Thoracic aorta (tissue), 2 donors: ENCODE measurements at places on chromosomes 2 and 18.

GRCh38 chr2:178517496-178517895 is 37.2 kb downstream of the PLEKHA3 start:
- DNase-seq, result no peak

DNA sequence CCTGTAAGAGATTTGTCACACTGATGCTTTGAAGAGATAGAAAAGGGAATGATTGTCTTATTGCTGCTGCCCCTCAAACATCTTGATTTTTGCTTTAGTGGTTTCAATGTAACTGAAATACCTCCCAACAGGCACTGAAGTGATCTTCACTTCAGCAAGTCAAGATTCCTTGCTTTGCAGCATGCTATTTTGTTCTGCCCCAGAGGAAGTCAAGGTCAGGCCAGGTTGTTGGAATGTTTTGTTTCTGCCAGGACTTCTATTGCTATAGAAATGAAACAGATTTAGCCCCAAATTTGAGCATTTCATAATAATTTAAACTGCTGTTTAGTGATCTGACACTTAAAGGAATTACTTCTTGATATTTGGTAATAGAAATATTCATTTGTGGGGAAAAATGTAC is 277.6 kb downstream of the ZNF804A start:
- DNase-seq, result no peak

DNA sequence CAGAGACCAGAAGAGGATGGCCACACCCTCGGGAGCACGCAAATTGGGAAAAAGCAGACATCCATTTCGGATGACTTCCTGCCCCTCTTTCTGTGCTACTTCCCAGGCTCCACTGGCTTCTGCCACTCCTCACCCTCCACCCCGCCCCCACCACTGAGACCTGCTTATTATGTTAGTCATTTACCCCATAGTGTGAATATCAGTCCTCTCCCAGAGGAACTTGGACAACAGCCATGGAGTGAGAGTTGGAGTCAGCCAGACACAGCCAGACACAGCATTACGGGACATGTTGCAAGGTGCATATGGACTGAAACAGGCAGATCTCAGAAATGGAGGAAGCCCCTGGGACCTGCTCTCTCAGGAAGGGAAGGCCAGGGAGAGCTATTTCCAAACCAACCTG is 51.8 kb downstream of the CTIF start:
- peak; percentile 40 for DNase-seq

- DNase-seq, result no peak
Observed at GRCh38 chr2:86623043-86623493, 597 bp downstream of the RNF103 start.

- no peak for DNase-seq
Observed at GRCh38 chr18:3234457-3234856, 13.1 kb upstream of the MYL12A start.

GRCh38 chr18:31410716-31411483 is 34.3 kb downstream of the DSG4 start:
- DNase-seq, result no peak

- DNase-seq, result no peak
Observed at GRCh38 chr2:212626371-212626918, 87.8 kb upstream of the ERBB4 start.

DNA sequence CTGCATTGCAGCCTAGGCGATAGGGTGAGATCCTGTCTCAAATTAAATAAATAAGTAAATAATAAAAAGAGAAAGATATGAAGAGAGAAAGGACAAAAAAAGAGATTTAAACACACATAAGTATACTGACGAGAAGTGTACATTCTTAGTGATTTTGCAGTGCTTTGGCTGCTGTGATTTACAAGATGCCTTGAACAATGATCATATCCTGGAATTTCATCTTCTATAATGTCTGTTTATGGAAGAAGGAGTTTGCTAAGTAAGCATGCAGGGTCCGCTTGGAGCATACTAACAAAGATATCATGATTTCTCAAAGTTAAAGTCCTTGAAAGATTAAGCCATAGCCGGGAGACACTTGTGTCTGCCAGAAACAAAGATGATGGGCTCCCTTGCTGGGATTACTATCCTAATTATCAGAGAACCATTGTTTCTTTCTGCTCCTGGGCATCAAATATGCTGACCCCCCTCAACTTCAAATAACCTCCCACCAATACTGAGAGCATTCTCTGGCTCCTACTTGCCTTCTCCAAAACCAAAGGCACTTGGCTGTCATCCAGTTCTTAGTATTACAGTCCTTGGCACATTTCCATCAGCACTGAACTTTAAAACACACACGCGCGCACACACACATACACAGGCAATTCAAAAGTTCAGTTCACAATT is 47.5 kb upstream of the STAM2 start:
- DNase-seq, result peak; percentile 45

DNA sequence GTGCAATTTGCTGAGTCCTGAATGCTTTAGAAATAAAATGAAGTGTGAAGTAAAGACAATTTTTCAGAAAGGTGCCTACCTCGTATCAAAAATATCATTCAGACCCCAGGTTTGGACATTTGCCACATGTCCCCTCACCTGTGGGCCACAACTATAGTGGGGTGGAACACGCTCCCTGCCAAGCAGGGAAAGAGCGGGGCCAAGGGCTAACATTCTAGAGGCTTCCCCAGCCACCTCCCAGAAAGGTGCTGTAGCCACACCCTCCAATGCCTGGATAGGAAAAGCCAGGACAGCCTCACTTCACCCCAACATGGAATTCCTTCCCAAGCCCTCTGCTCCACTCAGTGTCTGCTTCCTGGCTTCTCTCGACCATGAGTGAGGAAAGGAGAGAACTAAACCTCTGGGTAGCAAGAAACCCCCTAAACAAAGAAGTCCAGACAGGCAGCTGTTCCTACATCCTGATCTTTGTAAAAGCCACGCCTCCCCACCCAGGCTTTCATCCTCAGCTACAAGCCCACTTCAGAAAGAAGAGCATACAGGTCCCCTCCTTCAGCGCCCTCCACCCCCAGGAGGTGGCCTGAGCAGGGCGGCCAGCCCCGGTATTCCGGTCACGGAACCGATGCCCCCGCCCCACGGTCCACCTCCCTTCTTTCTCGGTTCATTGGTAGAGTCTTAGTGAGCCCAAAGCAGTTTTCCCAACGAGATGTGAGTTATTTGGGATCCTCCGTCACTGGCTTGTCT is 2.1 kb downstream of the COL6A3 start:
- no peak for DNase-seq

- no peak for DNase-seq
Observed at GRCh38 chr18:57294547-57294946, 57.8 kb upstream of the ST8SIA3 start.

DNA sequence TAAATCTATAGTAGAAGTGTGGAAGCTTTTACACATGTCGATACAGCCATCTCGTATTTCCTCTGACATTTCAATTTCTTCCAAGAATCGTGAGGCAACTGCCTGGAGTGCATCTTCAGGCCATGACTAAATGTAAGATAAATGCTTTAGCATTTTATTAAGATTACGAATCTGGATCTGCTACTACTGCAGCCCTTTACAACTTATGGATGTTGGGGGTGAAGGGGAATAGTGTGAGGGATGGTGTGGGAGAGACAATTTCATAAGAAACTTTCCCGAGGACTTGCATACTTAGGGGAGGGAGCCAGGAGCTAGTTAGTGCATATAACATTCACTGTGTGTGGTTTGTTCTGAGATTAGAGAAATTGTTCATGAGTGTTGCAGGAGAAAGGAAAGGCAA is 204.8 kb downstream of the SLC39A10 start:
- no peak for DNase-seq

GRCh38 chr2:231399853-231400680 is 4.6 kb downstream of the B3GNT7 start:
- DNase-seq, result no peak

GRCh38 chr2:67792191-67792590 is 270.6 kb downstream of the C1D start:
- no peak for DNase-seq

- no peak for DNase-seq
Observed at GRCh38 chr2:111669928-111670695, 213.9 kb downstream of the ANAPC1 start.

- no peak for DNase-seq
Observed at GRCh38 chr2:132391378-132391777, 25.2 kb upstream of the GPR39 start.

DNA sequence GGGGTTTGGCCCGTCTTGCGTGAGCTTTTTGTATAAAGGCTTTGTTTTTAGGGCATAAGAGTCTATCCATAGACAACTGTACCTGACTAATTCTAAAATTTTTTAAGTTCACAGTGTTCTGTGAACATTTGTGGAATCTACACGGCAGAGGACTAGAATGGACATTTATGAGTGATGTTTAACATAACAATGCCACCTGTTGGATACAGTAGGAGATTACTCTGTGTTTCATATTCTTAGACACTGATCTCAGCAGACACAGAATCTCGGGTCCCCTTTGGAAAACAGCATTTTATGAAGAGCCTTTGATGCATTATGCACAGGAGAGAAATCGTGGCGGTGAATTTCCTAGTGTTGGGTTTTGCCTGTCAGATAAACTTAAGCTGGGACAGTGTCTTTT is 752.2 kb downstream of the DPP10 start:
- no peak for DNase-seq

- DNase-seq, result no peak
Observed at GRCh38 chr2:45352506-45352905, 258.6 kb downstream of the SRBD1 start.

GRCh38 chr2:46800625-46801349 is 114.8 kb downstream of the MCFD2 start:
- DNase-seq, result no peak

DNA sequence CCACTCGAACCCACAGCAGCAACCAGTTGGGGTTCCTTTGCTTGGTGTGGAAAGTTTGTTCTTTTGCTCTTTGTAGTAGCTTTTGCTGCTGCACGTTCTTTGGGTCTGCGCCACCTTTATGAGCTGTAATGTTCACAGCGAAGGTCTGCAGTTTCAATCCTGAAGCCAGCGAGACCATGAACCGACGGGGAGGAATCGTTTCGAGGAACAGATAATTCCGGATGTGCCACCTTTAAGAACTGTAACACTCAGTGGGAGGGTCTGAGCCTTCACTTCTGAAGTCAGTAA is 14.3 kb downstream of the GPR17 start:
- DNase-seq, result no peak

DNA sequence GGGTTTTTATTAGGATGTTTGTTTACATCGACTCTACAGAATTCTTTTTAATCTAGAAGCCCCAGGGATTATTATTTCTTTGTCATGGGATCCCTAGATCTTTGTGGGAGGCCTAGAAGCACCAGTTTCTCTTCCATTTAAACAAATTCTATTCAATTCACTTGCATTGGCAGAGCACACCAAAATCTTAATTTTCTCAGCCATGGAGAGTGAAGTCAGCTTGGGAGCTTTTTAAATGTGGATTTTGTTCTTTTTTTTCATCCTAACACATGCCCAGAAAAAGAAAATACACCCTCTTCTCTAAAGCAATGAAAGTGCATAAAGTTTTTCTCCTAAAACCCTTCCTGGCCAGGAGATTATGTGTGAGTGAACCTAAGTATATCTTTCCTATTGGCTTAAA is 38.5 kb downstream of the CDCA7 start:
- no peak for DNase-seq

DNA sequence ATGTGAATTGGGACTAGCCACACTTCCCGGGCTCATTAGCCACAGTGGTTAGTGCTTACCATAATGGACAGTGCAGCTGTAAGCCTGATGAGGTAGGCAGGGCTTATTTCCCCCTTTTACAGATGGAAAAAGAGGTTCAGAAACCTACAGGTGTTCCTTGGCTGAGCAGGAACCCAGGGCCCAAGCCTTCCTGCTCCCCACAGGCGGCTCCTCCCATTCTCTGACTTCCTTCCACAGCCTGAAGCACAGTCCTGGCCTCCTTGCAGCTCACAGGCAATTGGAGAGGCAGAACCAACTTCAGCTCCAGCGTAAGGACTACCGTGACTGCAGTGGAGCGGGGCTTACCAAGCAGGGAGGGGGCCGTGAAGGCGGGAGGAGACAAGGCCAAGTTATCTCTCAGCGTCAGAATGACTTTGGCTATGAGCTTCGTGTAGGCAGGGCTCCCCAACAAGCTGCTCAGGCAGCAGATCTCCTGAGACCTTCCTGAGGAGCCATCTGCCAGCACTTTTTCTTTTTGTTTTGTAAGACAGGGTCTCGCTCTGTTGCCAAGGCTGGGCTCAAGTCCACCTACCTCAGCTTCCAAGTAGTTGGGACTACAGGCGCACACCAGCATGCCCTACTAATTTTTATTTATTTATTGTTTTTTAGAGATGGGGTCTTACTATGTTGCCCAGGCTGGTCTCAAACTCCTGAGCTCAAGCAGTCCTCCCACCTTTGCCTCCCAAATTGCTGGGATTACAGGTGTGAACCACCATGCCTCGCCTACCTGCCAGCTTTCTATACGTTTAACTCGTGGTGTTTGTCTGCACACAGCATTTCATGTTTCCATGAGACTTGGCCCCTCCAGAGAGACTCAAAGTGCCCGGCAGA is 34.2 kb upstream of the NT5DC4 start:
- no peak for DNase-seq

DNA sequence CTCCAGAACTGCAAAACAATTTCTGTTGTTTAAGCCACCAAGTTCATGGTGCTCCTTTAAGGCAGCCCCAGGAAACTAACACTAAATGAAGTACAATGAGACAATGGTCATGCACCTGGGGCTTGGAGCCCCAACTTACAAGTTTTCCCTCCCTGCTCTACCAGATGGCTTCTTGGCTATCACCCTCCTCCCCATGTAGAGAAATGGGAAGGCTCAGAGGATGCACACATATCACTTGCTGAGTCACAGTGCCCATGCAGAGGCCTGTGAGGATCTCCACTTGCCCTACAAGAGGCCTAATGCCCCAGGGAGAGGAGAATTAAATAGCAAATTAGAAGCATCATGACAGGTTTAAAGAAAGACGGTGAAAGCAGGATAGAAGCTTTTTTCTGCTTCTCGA is 270.9 kb downstream of the TTC32 start:
- DNase-seq, result no peak

DNA sequence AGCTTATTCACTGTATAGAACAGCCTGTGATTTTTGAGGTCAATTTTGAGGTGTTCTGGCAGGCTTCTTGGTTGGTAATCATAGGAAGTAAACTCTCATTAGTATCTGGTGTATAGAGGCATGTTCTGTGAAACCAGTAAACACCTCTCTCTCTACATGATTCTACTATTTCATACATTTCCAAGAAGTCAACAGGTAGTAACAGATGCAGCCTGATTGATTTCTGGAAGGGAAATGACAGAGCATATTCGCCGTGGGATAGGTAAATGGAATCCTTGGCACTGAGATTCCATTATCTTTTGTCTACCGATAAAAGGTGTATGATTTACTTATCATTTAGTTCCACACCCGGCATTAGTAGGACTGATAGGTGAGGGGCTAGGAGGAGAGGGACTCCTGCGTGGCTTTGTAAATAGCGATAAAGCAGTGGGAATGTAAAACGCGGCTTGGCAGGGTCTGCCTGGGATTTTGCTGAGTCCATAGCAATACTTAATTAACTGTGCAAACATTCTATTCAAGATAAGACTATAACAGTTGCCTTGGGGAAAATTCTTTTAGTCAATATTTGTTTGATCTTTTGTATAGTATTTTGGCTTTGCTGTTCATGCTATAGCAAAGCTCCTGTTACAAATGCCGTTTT is 32.3 kb downstream of the LYPD6B start:
- no peak for DNase-seq
